Glomerular endothelial cell (primary cell): ENCODE measurements at places on chromosomes 7 and 10. TPM values are rescaled to one million over a fixed set of nuclear protein-coding genes. Genes with fewer than 3 reads are reported as not detected.

DNA sequence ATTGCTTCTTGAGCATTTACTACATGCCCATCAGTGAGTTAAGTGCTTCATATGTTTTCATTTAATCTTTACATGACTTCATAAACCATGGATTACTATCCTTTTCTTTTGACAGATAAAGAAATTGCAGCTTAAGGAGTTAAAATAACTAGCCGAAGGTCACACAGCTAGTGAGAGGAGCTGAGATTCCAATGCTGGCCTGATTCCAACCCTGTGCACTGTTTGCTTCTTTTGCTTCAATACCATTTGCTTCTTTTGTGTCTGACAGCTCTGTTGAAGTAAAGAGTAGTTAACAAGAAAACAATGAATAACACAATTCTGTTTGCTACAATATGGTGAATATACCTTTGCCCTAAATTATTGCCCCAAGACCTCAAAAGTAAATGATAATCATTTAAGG is 132.4 kb downstream of the GRM3 start:
- no peak for DNase-seq

GRCh38 chr10:70197235-70197945 is 27.1 kb upstream of the SAR1A start:
- no peak for DNase-seq

- no peak for DNase-seq
These were observed 369.1 kb downstream of the GRID1 start for GRCh38 chr10:85997544-85997943.

DNA sequence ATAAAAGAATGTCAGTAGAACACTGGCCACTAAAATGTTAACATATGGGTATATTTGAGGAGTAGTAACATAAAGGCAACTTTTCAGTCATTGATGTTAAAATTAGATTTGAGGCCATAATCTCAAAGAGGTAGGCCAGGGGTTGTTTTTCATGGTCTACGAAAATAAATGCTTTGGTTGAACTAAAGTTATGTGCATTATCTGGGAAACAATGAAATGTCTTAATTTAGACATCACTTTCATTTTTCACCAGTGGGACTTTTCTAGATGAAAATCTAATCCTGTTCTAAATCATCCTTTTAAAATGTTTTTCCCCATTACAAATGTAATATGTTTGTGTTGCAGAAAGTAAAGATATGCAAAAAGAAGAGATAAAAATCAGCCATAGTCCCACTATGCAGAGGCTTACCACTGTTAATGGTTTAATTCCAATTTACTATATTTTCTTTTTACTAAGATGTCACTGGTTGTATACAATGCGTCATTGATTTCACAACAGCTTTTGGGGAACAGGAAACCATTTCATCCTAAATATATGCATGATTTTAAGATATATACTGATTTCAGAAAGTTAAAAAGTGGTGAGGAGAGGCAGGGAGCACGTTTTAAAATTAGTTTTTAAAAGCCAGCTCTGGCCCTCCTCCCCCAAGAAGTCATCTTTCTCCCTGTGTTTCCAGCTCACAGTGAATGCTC is 64.3 kb downstream of the ARID5B start:
- no peak for DNase-seq

DNA sequence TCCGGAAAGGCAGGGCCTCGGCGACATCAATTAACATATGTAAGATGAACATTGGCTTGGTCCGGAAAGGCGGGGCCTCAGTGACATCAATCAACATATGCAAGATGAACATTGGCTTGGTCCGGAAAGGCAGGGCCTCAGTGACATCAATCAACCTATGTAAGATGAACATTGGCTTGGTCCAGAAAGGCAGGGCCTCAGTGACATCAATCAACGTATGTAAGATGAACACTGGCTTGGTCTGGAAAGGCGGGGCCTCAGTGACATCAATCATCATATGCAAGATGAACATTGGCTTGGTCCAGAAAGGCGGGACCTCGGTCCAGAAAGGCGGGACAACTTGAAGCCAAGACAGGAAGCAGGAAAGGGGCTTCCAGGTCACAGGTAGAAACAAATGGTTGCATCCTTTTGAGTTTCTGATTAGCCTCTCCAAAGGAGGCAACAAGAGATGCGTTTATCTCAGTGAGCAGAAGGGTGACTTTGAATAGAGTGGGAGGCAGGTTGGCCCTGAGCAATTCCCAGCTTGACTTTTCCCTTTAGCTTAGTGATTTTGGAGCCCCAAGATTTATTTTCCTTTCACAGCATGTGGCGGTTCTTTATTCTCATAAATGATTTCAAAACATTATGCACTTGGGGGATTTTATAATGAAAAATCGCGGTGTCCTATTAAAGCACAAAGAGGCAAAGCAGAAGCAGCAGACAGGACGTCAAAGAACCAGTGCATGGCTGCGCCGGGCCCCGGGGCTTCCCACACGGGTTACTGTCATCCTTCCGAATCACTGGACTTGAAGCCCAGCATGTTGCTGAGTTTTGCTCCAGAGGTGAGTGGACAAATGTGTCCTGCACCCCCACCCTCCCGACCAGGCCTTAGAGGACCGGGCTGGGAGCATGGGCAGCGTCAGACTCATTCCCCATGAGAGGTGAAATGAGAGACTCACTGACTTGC is 43.1 kb upstream of the EN2 start:
- no peak for DNase-seq

GRCh38 chr7:54541669-54542625 is at the start of gene VSTM2A:
Gene VSTM2A (plus strand): TSS chr7:54542375. CDS start chr7:54542731, 356 bp downstream.
- DNase-seq, result no peak

DNA sequence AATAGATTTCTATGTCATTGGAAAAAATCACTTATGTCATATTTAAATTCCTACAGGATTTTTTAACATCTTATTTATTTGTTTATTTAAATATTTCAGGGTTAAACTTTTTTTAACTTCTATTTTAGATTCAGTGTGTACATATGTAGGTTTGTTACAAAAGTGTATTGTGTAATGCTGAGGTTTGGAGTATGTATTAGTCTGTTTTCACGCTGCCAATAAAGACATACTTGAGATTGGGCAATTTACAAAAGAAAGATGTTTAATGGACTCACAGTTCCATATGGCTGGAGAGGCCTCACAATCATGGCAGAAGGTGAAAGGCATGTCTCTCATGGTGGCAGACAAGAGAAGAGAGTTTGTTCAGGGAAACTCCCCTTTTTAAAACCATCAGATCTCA is 65.4 kb downstream of the MGAM2 start:
- DNase-seq, result no peak

DNA sequence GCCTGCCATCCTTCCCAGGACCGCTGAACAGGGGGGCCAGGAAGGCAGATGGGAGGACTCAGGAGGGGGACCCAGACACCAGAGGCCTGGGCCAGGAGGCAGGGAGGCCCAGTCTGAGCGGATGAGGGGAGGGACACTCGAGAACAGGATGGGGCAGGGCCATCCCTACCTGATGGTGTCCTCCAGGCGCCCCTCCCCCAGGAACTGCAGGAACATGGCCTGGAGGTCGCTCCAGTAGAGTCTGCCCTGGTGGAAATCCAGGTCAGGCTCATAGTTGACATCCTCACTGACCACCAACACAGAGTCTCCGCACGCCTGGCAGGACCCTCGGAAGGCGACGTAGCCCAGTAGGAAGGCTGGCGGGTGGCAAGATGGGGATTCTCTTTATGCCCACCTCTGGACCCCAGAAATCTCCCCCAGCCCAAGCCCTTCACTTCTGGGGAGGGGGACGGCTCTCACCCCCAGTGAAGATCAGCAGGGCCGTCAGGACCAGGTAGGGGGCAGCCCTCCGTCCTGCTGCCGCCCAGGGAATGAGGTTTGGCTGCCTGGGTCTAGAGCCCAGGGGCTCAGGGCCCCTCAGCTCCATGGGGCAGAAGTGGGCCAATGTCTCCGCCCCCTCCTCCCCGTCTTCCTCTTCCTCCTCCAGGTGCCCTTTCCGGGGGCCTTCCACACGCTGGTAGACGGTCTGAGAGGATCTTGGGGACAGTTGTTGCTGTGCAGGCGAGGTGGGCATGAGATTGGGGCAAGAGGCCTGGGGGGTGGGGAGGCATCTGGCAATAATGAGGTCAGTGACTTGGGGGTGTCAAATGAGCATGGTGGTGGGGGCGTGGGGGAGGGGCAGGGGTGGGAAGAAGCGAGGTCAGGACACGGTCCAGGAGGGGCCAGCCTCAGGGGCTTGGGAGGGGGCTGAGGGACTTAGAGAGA is 573 bp downstream of the TFR2 start:
- DNase-seq, result no peak

Gene GARIN1A
- 0.05 and 0.64 TPM in 2 replicates for total RNA-seq

Gene BRAF
- total RNA-seq, result 14.4 and 25.4 TPM in 2 replicates

Gene KCNMA1
- total RNA-seq, result 6.7 and 11.4 TPM in 2 replicates

Gene PTPRZ1
- total RNA-seq, result not detected in 2 replicates

Gene CACNB2
- total RNA-seq, result not detected in 2 replicates

Gene IFIT1B
- total RNA-seq, result not detected in 2 replicates
